ENCODE measurements at places on chromosomes 16 and 17. TPM values are rescaled to one million over a fixed set of nuclear protein-coding genes. Genes with fewer than 3 reads are reported as not detected.

Gene VMO1
- polyA plus RNA-seq, result 0.33 TPM

Gene TBC1D3E
- polyA plus RNA-seq, result not detected

DNA sequence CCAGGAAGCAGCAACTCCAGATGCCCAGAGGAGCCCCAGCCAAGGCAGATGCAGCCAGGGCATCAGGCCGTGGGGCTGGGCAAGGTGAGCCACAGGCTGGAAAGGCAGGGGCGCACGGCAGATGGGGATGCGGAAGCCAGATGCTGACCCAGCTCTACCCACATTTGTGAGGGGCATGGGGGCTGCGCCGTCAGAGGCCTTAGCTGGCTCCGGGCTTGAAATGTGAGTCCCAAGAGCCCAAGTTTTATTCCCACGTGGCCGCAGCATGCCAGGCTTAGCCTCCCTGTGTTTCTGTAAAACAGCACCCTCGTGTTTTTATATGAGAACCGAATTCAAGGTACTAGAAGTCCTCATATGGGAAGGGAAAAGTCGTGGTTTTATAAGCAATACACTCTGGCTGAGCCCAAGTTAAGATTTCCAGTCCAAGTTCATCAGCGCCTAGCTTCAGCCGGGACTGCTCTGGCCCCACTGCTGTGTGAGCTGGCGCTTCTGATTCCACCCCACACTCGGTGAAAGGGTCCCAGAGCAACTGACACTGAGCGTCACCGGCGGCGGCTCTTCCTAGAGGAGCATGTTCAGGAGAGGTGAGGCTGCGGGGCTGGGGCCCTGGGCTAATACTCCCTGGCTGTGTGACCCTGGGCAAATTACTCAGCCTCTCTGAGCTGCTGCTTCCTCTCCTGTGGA lies 6.7 kb upstream of the C16orf95 start:
- DNase-seq, result no peak

DNA sequence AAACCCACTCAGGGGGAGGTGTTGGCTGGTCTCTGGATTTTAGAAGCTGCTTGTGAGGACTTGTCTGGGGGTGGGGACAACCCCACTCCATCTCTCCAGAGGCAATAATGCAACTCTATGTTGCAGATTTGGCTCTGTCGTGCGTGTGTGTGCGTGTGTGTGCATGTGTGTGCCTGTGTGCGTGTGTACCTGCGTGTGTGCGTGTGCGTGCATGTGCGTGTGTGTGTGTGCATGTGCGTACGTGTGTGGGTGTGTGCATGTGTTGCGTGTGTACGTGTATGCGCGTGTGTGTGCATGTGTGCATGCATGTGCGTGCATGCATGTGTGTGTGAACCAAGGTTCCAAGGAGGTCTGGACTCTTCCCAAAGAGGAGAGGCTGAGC lies 120.4 kb upstream of the LHX1 start:
- no peak for DNase-seq

DNA sequence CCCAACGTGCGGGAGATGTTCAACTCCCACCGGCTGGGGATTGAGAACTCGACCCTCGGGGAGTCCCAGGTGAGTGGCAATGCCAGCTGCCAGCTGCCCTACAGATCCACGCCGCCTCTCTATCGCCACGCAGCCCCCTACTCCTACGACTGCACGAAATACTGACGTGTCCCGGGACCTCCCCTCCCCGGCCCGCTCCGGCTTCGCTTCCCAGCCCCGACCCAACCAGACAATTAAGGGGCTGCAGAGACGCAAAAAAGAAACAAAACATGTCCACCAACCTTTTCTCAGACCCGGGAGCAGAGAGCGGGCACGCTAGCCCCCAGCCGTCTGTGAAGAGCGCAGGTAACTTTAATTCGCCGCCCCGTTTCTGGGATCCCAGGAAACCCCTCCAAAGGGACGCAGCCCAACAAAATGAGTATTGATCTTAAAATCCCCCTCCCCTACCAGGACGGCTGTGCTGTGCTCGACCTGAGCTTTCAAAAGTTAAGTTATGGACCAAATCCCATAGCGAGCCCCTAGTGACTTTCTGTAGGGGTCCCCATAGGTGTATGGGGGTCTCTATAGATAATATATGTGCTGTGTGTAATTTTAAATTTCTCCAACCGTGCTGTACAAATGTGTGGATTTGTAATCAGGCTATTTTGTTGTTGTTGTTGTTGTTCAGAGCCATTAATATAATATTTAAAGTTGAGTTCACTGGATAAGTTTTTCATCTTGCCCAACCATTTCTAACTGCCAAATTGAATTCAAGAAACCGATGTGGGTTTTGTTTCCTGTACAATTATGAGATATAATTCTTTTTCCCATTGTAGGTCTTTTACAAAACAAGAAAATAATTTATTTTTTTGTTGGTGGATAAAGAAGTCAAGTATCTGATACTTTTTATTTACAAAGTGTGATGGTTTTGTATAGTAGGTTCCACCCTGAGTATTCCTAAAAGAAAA lies 2.3 kb downstream of the FOXC2 start:
- no peak for DNase-seq

DNA sequence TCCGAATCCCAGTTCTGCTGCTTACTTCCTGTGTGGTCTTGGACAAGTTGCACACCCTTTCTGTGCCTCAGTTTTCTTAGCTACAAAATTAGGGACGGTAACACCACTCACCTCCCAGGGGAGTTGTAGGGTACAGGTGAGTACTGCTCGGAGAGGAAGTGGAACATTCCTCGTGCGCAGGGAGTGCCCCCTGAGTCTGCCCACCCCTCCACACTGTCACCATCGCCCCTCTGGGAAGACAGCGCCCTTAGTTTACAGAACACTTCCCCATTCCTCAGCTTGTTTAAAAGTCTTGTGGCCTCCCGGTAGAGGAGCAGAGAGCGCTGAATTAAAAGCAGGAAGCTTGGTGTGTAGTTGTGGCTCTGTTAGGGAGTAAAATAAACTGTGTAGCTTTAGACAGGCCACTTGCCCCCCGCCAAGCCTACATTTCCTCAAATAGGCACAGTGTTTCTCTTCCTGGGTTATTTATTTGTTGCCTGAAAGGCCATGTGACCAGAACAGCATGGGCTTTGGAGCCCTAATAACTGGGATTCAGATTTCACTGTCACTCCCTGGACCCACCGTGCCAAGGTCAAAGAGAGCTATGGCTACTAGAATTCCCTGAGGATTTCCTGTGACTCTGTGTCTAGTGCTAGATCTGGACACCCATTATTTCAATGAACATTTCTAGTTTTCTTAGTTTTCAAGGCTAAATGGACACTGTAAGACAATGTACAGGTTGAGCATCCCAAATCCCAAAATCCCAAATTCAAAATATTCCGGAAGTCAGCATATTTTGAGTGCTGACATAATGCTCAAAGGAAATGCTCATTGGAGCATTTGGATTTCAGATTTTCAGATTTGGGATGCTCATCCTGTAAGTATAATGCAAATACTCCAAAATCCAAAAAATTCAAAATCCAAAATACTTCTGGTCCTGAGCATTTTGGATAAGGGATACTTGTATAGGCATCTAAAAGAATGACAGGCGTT lies 372.5 kb downstream of the SNX29 start:
- no peak for DNase-seq

- no peak for DNase-seq
Observed at GRCh38 chr16:80197741-80198201, 343.0 kb upstream of the DYNLRB2 start.

DNA sequence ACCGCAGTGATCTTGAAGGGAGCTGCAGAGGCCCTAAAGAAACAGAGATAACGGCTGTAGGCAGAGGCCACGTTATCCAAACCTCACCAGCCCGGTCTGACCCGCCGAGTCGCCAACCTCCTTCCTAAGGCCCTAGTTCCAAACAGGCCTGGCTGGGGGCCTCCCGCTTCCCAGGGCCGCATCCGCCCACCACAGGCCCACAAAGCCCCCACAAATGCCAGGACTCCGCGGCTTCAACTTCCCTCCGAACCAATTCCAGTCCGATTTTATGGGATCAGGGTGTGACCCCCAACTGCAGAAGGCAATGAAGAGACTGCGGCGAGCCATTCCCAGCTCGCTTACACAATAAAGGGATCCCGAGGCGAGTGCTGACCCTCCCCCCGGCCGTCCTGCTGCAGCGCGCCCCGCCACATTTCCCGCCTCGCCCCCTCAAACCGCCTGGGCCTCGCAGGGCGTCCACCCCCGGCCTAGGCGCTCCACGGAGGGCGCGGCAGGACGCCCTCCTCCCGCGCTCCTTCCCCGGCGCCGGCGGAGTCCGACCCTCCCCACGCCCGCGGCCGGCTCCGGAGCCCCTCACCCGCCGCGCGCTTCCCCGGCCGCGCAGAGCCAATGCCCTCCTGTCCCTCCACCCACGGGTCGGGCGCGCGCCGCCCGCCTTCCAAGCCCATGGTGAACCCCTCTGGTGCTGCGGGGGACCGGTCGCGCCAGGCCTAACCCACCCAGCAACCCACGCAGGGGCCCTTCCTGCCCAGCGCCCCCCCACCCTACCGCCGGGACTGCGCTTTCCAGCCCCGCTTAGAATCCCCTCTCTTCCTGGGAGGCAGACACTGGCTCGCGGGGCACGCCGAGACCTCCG lies 926 bp downstream of the MYH10 start:
- DNase-seq, result no peak

GRCh38 chr17:21239680-21240368 lies 13.4 kb downstream of the NATD1 start:
- no peak for DNase-seq

- no peak for DNase-seq
Observed at GRCh38 chr17:16940116-16940881, 31.6 kb downstream of the TNFRSF13B start.
